Posterior vena cava (tissue), 2 donors: ENCODE measurements at places on chromosomes 6 and 20.
A peak's percentile ranks its signal among the peaks of the same experiment; 100 is the strongest.

- peak; percentile 73 for DNase-seq
Measured at GRCh38 chr6:168133687-168134559, 54.9 kb upstream of the FRMD1 start.

DNA sequence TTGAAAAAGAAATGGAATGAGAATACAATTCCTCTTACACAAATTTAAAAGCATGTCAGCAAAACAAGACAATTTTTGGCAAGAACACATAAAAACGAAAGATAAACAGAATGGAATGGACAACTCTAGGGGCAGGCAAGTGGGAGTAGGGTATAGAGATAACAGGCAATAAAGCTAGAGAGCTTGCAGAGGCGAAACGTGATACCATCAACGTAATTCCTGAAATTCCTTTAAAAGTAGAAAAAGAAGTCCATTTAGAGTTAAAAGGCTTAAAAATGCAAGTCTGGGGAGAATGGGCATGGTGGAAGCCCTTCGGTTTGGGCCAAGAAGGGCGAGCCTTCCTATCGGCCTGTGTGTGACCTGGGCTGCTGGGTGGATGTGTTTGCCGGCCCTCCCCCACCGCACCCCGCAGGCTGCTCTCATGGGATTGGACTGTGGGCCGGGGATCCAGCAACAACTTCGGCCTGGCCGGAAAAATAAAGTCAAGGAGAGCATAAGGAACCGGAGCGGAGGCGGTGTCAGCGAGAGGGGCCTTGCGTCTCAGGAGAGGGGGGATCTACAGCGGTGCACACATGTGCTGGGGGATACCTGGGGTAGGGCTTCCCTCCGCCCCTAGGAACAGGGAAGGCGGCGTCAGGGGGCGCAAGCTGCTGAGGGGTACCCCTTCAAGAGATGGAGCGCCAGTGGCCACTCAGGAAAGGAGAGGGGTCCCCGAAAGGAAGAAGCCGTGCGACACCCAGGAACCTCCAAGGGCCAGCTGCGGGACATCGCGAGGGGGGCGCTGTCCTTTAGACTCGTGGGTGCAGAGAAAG, 4.1 kb downstream of the TMEM239 start:
- DNase-seq, result no peak

DNA sequence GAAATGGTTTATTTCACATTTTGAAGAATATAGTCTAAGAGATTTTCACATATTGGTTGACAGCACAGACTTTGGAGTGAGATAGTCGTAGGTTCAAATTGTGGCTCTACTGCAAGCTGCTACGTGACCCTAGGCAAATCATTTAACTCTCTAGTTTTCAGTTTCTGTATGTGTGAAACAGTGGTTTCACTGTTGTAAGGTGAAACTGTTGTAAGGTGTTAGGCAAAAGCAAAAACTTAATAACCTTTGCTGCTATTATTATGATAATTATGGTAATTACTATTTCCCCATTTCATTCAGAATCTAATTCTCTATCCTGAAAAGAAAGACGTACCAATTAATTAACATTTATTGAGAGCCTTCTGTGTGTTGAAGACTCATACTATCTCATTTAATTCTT, 144.2 kb downstream of the REV3L start:
- no peak for DNase-seq

DNA sequence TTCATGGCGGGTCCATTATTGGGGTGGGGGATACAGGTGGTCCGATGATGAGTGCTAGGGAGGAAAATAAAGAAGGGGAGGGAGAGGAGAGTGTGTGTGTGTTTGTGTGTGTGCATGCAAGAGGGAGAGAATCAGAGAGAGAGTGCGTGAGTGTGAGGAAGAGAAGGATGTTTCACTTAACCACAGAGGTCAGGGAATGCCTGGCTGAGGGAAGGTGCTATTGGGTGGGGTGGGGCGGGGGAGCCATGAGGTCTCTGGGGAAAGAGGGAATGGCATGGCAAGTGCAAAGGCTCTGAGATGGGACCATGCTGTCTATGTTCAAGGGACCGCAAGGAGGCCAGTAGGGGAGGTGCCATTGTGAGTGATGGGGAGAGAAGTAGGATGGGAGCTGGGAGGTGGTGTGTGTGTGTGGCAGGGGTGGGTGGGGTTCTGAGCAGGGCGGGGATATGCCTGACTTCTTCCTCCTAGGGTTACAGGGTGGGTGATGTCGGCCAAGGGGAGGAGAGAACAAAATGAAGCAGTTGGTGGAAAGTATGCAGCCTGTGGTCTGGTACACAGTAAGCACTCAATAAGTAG, 23.0 kb downstream of the CEBPB start:
- DNase-seq, result no peak

DNA sequence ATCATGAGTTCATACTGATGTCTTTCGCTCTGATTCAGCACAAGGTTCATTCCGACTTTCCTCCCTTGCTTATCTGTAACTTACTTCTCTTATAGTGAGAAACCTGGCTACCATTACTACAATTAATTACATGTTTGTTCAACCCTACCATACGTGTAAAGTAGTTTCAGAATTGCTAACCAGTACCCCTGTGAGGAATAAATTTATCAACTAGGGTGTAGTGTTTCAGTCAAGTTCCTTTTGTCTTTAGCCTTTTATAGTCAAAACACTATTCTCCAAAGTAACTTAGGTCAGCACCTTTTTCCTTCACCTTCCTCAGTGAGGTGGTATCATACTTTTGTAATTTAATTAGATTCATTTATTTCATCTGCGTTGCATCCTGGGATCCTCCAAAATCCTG, 64.9 kb downstream of the MAP3K4 start:
- DNase-seq, result no peak

DNA sequence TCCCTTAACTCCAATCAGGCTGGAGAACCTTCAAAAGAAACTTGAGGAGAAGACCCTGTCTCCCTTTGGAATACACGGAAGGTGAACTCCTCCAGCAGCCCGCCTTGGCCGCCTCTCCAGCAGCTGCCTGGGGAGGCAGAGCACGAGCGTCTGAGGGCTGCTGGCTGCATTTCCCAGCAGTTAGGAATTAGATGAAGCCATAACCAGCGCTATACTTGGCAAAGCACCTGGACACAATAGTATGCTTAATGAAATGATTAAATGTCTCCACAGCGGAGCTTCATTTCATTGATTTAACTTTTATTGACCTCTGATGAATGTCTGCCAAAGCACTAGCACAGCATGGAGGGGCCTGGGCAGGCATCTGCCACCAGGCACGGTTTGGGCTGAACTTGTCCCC, 73.5 kb downstream of the TMEM242 start:
- peak; percentile 64 for DNase-seq

DNA sequence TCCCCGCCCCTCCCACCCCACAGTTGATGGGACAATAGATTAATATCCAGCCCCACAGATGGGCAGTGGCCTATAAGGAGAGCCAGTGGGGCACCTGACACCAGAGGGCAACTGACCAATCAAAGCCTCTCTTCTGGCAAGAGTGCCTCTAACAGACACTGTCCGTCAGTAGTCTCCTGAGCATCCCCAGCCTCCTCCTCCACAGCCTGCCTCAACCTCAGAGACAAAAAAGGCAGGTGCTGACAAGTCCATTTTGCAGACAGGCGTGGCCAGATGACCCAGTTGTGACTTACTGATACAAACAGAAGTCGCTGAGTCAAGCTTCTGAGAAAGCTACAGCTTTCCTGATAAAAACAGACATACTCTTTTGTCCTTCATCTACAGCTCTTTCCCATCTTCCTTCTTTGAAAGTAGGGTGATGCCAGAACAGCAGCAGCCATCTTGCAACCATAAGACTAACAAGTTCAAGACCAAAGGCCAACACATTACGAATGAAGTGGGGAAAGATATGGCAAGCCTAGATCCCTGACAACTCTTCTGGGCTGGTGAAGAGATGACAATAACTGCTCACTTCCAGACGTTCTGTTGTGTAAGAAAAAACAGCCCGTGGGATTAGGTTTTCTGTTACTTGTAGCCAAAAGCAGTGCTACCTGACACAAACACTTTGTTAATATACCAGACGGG, 12.3 kb downstream of the PPIL1 start:
- no peak for DNase-seq
